ENCODE measurements at places on chromosomes 3 and 15.

- no peak for DNase-seq
Measured at GRCh38 chr3:49535971-49536874, 18.1 kb upstream of the BSN start.

DNA sequence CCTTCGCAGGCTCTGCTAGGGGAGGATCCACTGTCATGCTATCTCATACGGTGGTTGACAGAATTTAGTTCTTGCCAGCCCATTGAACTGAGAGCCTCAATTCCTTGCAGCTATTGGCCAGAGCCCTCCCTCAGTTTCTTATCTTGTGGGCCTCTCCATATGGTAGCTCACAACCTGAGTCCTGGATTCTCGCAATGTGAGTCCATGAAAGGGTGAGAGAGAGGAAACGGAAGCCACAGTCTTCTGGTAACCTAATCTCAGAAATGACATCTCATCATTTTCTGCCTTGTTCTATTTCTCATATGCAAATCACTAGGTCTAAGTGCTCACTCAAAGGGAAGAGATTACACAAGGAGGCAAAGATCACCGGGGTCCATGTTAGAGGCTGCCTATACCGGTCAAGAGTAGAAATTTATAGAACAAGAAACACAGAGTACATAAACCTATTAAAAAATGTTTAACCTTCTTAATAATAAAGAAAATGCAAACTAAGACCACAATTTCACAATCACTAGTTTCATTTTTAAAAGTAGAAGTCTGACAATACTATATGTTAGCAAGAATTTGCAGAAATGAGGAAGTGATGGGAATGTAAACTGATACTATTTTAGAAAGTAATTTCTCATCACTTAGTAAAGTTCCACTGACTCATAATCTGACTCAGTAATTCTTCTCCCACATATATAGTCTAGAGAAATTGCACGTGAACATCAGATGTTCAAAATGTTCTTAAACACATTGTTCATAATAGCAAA lies 378.4 kb upstream of the AGTR1 start:
- DNase-seq = peak; percentile 45

GRCh38 chr15:89088605-89089315 lies 504 bp downstream of the ABHD2 start:
- no peak for DNase-seq

- DNase-seq = no peak
Measured at GRCh38 chr15:78991476-78991875, 46.6 kb upstream of the CTSH start.

GRCh38 chr15:68933001-68933400 lies 2.7 kb downstream of the SPESP1 start:
- DNase-seq = no peak

Data from GM04504 (cell line).